ENCODE measurements at places on chromosomes 7 and 10. TPM values are rescaled to one million over a fixed set of nuclear protein-coding genes. Genes with fewer than 3 reads are reported as not detected.

Gene OR13A1
- 0.44 TPM for total RNA-seq

Gene OR6V1
- not detected for total RNA-seq

Gene NUTM2A
- total RNA-seq, result 1.3 TPM

Gene NCF1
- 0.54 TPM for total RNA-seq

Gene FAM221A
- 23.2 TPM for total RNA-seq

Gene NUTM2E
- 0.86 TPM for total RNA-seq

Measured in glutamatergic neuron (in vitro differentiated cells).